Activated CD8-positive, alpha-beta T cell treated with anti-CD3 and anti-CD28 coated beads, Interleukin-2, amount 10 ng/mL, durations not matched to agents 7 days and 5 days (primary cell): ENCODE measurements at places on chromosomes 16 and 17. TPM values are rescaled to one million over a fixed set of nuclear protein-coding genes. Genes with fewer than 3 reads are reported as not detected.

- H3K4me3 ChIP-seq: no peak overlapping the region
- peaks cover 2% of the 10 kb centered on the region for H3K36me3 ChIP-seq
- peaks cover 4% of the 10 kb centered on the region for H3K27me3 ChIP-seq
Measured at GRCh38 chr16:20937736-20938135, 37.2 kb downstream of the LYRM1 start.

- DNase-seq: no peak
- no peak overlapping the region for H3K4me3 ChIP-seq
- H3K27ac ChIP-seq: no peak overlapping the region
- no peaks in the 10 kb centered on the region for H3K36me3 ChIP-seq
Measured at GRCh38 chr17:34584805-34585416, 5.5 kb downstream of the TMEM132E start.

DNA sequence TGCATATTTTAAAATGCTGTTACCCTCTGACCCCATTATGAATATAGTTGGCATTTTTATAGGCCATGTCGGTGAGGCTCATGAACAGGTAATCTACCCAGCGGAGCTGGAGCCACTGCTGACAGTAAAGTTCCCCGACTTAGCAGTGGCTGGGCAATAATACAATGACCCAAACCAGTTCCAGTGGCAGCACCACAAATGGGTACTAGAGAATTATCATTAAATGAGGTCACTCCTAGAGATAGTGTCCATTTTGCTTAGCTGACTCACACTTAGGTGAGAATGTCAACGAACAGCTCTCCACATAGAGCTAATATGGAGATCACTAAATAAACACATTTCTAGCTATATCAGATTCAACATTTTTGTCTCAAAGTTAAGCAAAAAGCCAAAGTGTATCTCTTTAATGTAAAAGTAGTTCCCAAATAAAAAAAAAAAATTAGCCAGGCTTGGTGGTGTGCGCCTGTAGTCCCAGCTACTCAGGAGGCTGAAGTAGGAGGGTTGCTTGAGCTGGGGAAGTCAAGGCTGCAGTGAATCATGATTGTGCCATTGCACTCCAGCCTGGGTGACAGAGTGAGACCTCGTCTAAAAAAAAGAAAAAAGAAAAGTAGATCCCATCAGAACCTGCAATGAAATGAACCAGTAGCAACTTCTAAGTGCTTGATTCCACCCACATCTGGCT is 7.4 kb downstream of the MYO1D start:
- no peaks in the 10 kb centered on the region for H3K4me1 ChIP-seq
- no peak overlapping the region for H3K4me3 ChIP-seq
- H3K36me3 ChIP-seq: no peaks in the 10 kb centered on the region
- no peak for DNase-seq
- no peak overlapping the region for H3K27ac ChIP-seq
- peaks cover 13% of the 10 kb centered on the region for H3K27me3 ChIP-seq

AIPL1 gene
- total RNA-seq: not detected

GRCh38 chr17:34366010-34366409 is 3.0 kb upstream of the CCL1 start:
- H3K4me1 ChIP-seq: peaks cover 65% of the 10 kb centered on the region
- peaks cover 25% of the 10 kb centered on the region for H3K27me3 ChIP-seq
- no peak for DNase-seq
- H3K4me3 ChIP-seq: no peak overlapping the region

DNA sequence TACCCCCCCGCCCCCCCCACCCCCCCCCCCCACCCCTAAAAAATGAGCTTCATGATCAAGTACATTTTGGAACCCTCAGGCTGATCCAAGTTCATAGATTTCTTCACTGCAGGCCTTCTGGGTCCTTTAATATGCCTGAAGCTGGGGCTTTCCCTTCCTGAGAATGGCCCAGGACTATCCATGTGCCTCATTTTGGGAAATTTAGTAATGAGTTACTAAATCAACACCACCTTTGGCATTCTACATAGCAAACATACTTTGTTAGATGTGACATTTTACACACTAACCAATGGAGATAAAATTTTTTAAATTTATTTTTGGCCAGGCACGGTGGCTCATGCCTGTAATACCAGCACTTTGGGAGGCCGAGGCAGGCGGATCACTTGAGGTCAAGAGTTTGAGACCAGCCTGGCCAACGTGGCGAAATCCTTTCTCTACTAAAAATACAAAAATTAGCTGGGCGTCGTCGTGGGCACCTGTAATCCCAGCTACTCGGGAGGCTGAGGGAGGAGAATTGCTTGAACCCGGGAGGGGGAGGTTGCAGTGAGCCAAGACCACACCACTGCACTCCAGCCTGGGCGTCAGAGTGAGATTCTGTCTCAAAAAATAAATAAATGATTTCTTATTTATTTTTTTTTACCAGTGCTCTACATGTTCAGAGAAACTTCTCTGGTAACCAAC is 14.0 kb downstream of the HERPUD1 start:
- no peak overlapping the region for H3K4me3 ChIP-seq
- peaks cover 26% of the 10 kb centered on the region for H3K4me1 ChIP-seq
- DNase-seq: no peak

DNA sequence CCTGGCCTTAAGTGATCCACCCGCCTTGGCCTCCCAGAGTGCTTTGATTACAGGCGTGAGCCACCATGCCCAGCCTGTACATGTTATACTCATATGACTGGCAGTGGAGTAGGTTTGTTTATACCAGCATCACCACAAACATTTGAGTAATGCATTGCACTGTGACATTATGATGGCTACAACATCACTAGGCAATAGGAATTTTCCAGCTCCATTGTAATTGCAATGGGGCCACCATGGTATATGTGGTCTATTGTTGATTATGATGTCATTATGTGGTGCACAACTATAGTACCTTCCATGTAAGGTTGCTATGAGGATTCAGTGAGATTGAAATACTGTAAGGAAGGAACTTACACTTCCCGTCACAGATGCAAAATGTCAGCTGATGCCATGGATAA is 168.9 kb downstream of the COPRS start:
- no peak overlapping the region for H3K27ac ChIP-seq
- no peaks in the 10 kb centered on the region for H3K4me1 ChIP-seq
- H3K4me3 ChIP-seq: no peak overlapping the region
- peaks cover 2% of the 10 kb centered on the region for H3K27me3 ChIP-seq
